ENCODE measurements at places on chromosomes 2 and 18.

DNA sequence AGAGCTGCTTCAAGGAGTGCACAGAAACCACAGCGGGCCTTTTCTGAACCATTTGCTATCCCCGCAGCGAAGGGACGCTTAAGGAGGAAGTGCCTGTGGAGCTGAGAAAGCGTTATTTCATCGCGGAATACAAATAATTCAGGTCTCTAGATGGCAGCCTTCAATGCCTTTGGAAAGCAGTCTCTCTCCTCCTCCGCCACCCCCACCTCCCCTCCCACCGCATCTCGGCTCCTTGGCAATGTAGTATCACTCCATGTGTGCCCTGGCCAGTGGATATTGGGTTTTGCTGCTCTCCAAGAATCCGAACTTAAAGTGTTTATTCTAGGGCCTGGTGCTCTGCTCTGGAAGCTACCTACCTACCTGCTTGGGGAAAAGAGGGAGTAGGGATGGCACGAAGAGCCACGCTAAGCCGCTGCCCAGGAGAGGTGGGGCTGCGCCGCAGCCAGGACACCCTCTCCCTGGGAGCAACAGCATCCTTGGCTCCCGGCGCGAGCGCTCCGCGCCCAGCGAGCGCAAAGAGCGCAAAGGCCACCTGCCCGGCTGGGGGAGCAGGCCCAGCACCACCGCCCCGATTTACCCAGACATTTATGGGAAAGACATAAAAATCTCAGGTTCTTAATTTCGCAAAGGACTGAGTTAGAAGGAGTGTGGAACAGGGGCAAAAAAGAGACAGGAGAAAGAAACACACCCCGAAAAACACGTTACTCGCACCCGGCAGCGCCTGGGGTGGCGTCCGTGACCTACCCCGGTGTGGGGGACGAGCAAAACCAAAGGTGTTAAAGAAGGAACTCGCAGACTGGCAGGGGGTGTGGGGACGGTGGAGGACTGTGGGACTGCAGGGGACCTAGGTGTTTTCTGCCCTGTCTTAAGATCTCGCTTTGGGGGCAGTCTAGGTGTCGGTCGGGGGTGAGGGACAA is 1.0 kb downstream of the SPHKAP start:
- no peak for DNase-seq

GRCh38 chr2:177669625-177670330 is 277.2 kb downstream of the AGPS start:
- no peak for DNase-seq

GRCh38 chr2:153495725-153496124 is 17.2 kb upstream of the RPRM start:
- DNase-seq = no peak

DNA sequence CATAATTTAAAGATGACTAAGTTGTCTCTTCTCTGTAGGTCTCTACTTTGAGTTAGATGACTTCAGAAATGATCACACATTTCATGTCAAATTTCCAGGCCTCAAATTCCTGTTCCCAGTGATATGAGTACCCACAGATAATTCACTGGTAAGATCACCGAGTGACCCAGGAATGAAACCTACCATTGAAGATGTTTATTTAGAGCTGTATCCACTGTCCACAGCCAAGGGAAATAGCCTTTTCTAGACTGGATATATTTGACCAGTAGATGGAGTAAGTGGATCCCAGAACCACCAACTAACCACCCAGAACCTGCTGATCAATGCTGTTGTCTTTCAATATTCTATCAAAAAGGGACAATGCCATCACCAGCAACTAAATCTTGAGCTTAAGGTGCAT is 238.8 kb downstream of the SLC8A1 start:
- DNase-seq = no peak

- no peak for DNase-seq
These were observed 46.2 kb downstream of the INHBB start for GRCh38 chr2:120391911-120392665.

DNA sequence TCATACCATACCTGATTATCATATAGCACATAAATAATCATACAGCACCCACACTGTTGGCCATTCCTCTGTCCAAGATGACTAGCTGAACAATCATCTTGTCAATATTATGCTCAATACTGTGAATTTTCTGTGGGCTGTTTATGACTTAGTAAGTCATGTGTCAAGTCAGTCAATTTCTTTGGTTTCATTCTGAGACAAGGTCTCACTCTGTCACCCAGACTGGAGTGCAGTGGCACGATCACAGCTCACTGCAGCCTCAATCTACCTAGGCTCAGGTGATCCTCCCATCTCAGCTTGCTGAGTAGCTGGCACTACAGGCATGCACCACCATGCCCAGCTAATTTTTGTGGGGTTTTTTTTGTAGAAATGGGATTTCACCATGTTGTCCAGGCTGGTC is 5.7 kb downstream of the MCM6 start:
- no peak for DNase-seq

- DNase-seq = no peak
These were observed 51.8 kb upstream of the STAT1 start for GRCh38 chr2:191065785-191066184.

DNA sequence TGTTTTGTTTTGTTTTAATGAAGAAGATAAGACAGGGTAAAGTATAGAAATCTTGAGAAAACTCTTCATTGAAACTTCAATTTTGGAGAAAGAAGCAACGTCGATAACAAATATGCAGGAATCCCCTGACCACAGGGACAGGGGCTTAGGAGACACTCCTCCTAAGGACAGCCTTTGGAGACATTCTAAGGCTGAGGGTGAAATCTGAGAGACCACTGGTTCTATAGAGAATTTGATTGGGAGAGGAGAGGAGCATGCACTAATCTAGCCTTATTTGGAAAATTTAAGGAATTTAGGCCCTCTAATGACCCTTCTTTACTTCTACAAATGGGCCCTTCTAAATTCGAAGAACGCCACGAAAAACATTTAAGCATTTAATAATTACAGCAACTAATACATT is 207.6 kb downstream of the PPP1R1C start:
- no peak for DNase-seq

DNA sequence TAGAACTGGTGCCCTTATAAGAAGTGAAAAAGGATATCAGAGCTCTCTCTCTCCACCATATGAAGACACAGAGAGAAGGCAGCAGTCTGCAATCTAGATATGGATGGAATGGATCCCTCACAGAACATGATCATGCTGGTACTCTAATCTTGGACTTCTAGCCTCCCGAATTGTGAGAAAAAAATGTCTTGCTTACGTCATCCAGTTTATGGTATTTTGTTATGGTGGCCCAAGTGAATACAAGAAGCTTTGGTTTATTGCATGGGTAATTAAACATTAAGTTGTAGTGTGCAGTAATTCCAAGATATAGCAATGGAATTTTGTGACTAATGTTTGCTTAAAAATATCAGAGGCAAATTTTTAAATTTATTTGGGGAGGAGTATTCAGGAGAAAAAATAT is 1667.4 kb upstream of the SLC39A10 start:
- no peak for DNase-seq

DNA sequence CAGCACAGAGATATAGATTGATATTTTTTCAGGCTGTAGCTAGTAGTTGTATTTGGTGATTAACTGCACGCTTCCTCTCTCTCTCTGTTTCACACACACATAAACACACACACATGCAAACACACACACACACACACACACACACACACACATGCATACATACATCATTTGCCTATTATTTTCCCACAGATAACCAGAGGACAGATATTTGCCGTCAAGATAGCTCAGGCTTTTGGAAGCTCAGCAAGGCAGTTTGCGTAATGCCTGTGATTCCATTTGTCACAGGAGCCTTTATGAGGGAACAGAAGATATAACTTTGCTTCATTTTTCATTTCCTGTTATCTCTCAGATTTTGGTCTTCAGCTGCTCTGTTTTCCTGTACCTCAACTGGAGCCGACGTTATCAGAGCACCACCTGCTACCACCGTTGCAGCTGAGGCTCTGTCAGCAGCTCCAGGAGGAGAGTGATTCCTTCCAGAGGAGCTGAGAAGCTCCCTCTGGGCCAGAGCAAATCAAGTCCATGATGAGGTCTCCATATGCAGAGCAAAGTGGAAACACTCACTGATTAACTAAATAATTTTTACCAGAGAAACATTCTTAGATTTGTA is 341.9 kb upstream of the PIK3C3 start:
- DNase-seq = no peak

GRCh38 chr18:68944330-68944729 is 146.4 kb downstream of the CCDC102B start:
- DNase-seq = no peak

GRCh38 chr2:127626917-127627739 is 18.8 kb upstream of the GPR17 start:
- DNase-seq = no peak

DNA sequence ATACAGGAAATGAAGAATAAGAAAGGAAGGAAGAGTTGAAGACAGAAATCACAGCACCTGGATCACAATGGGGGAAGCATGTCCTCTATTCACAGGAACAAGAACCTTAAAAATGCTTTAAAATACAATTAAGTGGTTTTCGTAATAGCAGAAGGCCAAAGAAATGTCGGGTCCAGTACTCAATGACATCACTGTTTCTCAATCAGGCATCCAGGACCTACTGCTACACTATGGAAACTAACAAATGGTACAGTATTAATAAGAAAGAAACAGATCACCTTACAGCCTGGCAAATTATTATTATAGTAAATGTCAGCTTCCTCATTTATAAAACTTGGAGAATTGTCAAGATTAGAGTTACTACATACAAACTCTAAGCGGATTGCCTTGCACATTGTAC is 15.8 kb downstream of the HNRNPLL start:
- DNase-seq = no peak

DNA sequence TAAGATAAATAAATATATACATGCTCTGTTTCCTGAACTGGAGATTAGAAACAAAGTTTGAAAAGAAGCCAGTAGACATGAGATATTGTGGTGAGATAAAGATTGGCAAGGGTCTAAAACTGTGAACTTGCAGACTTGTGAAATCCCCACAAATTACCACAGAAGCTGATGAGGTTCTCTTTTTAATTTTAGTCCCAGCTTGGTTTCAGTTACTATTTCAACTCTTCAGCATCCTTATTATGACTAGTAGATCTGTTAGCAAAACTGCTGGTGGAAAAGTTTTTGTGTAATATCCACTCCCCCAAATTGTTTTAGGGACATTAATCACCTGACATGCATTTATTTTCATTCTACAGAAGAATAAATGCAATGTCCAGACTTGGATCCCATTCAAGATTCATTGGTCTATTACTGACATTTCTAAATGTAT is 20.8 kb downstream of the RASGRP3 start:
- DNase-seq = no peak

DNA sequence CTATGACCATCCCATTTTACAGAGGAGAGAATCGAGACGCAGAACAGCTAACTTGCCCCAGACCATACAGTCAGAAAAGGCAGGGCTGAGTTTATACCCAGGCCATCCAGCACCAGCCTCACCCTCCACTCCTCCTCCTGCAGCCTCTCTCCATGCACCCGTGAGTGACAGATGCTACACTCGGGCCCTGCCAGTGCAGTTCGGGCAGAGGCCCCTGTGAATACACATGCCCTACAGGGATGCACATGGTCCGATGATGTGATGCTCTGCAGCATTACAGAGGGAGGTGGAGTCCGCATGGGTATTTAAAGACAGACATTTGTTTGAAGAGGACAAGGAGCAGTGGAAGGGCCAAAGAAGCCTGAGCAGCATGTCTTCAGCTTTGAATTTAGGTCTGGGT is 75.1 kb upstream of the PXDN start:
- DNase-seq = no peak

- no peak for DNase-seq
These were observed 39.1 kb downstream of the TFCP2L1 start for GRCh38 chr2:121245913-121246312.

DNA sequence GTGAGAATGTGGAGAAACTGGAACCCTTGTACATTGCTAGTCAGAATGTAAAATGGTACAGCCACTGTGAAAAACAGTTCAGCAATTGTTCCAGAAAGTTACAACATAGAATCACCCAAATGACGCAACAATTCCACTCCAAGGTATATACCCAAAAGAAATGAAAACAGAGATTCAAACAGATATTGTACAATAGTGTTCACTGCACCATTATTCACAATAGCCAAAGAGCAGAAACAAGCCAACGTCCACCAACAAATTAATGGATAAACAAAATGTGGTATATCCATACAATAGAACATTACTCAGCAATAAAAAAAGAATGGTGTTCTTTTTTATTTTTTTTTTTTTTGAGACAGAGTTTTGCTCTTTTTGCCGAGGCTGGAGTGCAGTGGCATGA is 10.9 kb downstream of the CLASP1 start:
- DNase-seq = no peak

GRCh38 chr2:2597712-2598111 is 266.6 kb upstream of the MYT1L start:
- DNase-seq = no peak

- no peak for DNase-seq
These were observed 71.8 kb downstream of the MGAT5 start for GRCh38 chr2:134325696-134326095.

DNA sequence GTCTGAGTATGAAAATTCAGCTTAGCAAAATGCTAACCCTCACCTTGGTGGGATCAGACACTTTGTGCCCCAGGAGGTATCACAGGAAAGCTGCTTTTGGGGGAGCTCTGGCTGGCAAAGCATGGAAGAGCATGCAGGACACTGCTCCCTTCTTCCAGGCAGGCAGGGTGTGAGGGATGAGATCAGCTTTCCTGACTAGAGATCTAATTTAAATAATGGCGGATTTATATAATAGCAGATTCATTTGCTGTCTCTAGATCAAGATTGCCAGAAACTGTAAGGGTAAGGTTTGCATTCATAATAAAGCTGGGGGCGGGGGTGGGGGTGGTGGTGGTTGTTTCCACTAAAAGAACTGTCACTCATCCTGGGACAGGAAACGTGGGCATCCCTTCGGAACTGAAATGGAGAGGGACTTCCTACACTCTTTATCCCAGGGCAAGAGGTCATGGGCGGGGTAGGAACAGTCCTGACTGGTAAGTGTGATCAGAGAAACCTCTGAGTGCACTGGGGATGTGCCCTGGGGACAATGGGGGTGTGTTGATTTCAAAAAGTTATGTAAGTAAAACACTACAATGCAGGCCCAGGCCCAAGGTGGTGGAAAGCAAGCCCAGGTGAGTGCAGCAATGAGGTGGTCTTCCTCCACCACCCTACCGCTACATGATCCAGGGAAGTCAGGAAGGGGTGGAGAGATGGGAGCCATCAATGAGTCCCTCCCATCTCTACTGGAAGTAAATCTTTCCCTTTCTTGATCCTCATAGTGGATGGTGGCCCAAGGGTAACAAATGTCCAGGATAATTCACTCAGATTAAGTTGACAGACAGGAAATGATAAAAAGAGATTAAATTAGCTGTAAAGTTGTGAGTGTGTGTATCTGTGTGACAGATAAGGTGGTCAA is 171.4 kb upstream of the SERPINE2 start:
- no peak for DNase-seq

- DNase-seq = no peak
These were observed 283.9 kb downstream of the ALPK2 start for GRCh38 chr18:58344861-58345463.

GRCh38 chr2:27085673-27086089 is 891 bp upstream of the KHK start:
- DNase-seq = peak; percentile 72

GRCh38 chr2:219289537-219290361 is 10.6 kb downstream of the DNAJB2 start:
- DNase-seq = peak; percentile 96

- DNase-seq = no peak
These were observed 204.8 kb downstream of the SLC39A10 start for GRCh38 chr2:195861821-195862220.
